NCI-H345 (cell line): ENCODE measurements at places on chromosomes 5 and 9.

- no peak for DNase-seq
Measured at GRCh38 chr9:4742246-4742645, 1.2 kb upstream of the AK3 start.

DNA sequence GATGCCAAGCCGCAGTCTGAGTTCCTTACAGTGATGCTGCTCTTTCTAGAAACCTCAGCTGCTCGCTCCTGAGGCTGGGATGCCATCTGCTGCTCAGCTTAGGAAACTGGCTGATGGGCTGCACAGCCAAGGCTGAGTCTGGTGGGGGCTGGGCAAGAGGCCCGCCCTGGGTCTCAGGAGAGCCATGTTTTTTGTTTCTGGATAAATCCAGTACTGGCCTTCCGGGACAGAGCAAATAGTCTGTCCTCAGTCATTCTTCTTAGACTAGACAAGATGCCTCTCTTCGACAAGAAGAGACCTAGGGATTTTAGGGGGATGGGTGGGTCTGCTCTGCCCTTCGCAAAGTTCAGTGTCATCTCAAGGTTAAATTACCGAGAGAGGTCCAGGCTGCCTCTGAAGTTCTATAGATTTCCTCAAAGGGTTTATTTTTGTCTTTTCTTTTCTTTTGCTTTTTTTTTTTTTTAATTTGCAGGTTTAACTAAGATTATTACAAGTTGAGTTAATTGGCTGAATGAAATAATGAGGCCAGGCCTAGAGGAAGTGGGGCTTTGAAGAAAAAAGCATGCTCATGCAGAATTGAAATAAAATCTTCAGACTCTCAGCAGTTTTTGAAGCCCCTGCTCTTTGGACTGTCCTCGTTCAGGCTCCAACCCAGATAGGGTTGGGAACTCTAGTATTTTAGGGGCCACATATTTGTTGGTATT is 30.6 kb upstream of the MATR3 start:
- DNase-seq = peak; percentile 87

- DNase-seq = no peak
Measured at GRCh38 chr5:62317810-62318209, 11.8 kb downstream of the KIF2A start.

GRCh38 chr5:128736553-128736952 is 198.5 kb upstream of the FBN2 start:
- no peak for DNase-seq

- DNase-seq = peak; percentile 51
Measured at GRCh38 chr5:17989567-17990563, 355.6 kb downstream of the TAF11L14 start.

- DNase-seq = peak; percentile 54
Measured at GRCh38 chr9:34547960-34548611, 25.3 kb upstream of the ENHO start.

DNA sequence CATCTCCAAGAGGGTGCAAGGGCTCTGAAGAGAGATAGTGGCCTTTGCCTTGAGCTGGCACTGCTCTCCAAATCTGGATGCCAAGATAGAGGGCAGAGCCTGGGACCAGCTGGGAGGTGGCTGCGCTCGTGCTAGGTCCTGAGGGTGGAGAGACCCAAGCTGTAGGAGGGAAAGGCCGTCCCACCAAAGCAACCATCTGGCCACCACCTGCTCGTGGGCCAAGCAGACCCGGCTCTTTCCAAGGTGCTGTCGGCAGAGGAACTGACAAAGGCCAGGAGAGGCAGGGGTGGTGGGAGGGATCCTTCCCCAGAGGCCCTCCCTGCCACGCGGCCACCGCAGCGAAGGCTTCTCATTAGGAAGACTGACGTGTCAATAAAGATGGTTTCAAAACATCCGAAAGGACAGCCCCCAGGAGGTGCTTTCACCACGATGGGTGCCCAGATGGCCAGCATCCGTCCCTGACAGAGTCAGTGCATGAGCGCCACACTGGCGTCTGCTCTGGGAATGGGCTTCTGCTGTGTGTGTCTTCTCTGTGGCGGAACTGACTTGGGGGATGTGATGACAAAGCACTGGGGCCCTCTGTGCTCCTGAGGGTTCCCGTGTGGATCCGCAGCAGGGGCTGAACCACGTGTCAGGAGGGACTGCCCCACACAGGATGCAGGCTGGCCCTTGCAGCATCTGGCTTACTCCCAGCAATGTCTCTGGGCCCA is 213.5 kb downstream of the FANCC start:
- DNase-seq = no peak
